ENCODE measurements at places on chromosomes 2 and 18. TPM values are rescaled to one million over a fixed set of nuclear protein-coding genes. Genes with fewer than 3 reads are reported as not detected.
A peak's percentile ranks its signal among the peaks of the same experiment; 100 is the strongest.

Gene SGPP2
- 0.37 TPM for total RNA-seq

Gene GPATCH11
- total RNA-seq = 8.8 TPM

Gene SLC30A3
- 0.41 TPM for total RNA-seq

Gene ZNF396
- total RNA-seq = 0.54 TPM

Gene ADAM23
- 5.6 TPM for total RNA-seq

Gene PLEKHH2
- total RNA-seq = 2.0 TPM

Gene DNAJB2
- 113 TPM for total RNA-seq

DNA sequence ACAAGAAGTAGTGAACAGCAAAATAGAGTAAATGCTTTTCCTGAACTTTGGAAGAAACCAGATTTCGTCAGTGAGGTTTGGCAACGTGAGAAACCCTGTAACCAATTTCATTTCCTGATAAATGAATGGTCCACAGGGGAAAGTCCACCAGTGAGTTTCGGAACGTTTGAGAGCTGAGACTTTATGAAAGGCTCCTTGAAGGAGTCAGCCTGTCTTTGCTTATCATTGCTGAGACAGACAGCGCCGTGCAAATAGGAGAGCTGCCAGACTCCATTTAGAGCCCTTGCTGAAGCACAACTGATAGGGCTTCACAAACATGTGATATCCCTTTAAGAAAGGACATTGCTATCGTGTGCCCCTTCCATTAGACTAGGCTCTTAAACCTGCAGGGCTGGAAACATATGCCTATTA is 121.8 kb upstream of the SMAD7 start:
- no peak for DNase-seq
- no peak overlapping the region for H3K4me3 ChIP-seq
- no peaks in the 10 kb centered on the region for H3K4me1 ChIP-seq

DNA sequence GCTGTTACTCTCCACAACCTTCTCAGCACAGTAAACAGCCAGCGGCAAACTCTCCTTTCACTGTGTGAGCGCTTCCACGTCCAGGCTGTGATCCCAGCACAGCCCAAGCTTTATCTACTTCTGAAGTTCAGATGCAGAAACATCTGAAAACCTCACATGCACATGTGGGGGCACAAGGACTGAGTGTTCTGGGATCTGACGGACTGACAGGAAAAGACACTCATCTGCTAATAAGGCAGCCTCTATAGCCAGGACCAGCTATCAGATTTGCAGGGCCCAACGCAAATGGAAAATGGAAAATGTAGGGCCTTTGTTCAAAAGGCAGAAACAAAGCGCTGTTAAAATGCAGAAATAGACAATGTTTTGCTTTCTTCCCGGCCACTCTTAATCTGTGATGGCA is 133.8 kb upstream of the ARHGAP28 start:
- no peak overlapping the region for H3K4me3 ChIP-seq
- DNase-seq = no peak
- H3K27ac ChIP-seq = no peak overlapping the region
- H3K4me1 ChIP-seq = no peaks in the 10 kb centered on the region

DNA sequence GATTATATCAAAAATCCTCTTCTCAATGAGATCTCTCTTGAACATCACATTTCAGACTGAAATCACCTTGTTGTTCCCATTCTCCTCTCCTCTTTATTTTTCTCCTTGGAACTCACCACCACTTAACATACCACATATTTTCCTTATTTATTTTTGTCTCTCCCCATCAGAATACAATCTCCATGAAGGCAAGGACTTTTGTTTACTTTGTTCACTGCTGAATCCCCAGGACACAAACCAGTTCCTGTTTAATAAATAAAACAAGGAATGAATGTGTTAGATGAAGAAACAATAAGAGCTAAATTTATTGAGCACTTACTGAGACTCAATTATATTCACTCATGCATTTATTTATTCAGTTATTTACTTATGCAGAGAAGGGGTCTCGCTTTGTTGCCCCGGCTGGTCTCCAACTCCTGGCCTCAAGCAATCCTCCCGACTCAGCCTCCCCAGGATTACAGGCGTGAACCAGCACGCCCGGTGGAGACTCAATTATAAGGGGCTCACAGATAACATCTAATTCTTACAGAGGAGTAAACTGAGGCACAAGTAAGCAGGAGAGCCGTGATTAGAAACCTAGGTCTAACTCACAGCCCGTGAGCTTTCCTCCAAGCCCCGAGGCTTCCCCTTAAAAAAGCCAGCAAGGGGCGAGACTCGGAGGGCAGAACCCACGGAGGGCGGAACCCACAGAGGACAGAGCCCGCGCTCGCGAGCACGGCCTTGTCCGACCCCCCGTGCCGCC is 616 bp upstream of the TAF1B start:
- peak overlapping the region; percentile 72 for H3K27ac ChIP-seq
- no peak for DNase-seq
- no peaks in the 10 kb centered on the region for H3K27me3 ChIP-seq

DNA sequence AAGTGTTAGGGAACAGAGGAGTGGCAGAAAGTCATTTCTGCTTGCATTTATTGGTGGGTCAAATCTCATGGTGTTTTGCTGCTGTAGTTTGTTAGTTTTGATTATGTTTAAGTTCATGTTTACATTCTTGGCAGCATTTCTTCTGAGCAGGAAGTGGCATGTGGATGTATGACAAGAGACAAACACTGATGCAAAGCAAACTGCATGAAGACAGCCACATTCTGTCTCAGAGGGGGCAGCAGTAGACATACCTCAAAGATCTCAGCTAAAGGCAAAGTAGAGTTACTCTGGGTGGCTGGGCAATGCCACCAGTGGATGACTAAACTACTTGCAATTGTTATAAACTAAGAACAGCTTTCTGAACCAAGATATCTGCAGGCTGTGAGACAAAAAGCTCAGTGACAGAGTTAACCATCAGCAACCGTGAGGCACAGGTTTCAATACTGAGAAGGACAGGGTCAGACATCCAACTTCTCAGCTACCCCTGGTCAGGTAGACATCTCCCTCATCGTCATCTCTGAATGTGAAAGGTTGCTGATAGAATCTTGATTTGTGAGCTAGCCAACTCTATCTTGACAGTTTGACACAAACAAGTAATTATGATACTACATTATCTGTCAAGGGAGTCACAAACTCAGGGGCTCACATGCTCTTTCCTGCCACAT is 16.4 kb downstream of the GALNT3 start:
- peaks cover 9% of the 10 kb centered on the region for H3K4me1 ChIP-seq
- no peak overlapping the region for H3K27ac ChIP-seq
- H3K27me3 ChIP-seq = no peaks in the 10 kb centered on the region
- no peaks in the 10 kb centered on the region for H3K36me3 ChIP-seq

- no peak overlapping the region for H3K27ac ChIP-seq
- H3K4me3 ChIP-seq = no peak overlapping the region
- no peaks in the 10 kb centered on the region for H3K4me1 ChIP-seq
- DNase-seq = no peak
- no peaks in the 10 kb centered on the region for H3K27me3 ChIP-seq
Observed at GRCh38 chr2:42012651-42013050, 35.2 kb upstream of the PKDCC start.

DNA sequence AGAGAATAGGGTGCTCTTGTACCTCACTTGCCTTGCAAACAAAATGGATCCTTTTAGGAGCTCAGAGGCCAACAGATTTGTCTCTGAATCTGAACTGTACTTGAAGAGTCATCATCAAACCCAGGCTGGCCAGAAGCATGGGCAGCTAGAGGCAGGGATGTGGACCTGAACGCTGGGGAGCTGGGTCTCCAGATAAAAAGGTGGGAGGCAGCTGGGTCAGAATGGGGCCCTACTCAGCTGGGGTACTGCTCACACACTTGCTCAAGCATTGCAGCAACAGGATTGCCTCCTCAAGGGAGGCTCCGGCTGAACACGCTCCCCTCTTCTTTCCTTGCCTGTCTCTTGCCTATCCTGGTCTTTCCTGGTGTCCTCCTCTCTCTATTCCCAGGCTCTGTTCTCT is 57.3 kb upstream of the SIX3 start:
- no peaks in the 10 kb centered on the region for H3K4me1 ChIP-seq
- no peak overlapping the region for H3K27ac ChIP-seq
- no peaks in the 10 kb centered on the region for H3K27me3 ChIP-seq
- no peak overlapping the region for H3K4me3 ChIP-seq
- no peaks in the 10 kb centered on the region for H3K36me3 ChIP-seq

GRCh38 chr2:32135409-32135808 is 30.3 kb upstream of the SLC30A6 start:
- peak; percentile 17 for DNase-seq
- no peak overlapping the region for H3K4me3 ChIP-seq
- peaks cover 6% of the 10 kb centered on the region for H3K36me3 ChIP-seq

DNA sequence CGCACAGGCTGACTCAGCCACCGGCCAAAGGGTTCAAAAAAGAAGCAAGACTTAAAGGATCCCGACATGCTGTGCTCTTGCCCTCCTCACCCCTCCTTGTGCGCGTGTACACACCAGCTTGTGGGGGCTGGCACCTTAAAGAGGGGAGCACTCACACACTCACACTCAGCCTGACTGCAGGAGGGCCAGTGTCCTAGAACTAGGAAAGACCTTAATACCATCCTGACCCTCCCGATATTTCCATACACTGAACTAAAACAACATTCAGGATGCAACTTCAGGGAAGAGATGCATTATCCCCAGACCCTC is 5.6 kb downstream of the PKDCC start:
- H3K4me3 ChIP-seq = no peak overlapping the region
- H3K27me3 ChIP-seq = no peaks in the 10 kb centered on the region
- DNase-seq = no peak
- H3K4me1 ChIP-seq = no peaks in the 10 kb centered on the region
